Right ventricle myocardium superior (tissue), 1 donor: ENCODE measurements at places on chromosomes 4 and X.
A peak's percentile ranks its signal among the peaks of the same experiment; 100 is the strongest.

DNA sequence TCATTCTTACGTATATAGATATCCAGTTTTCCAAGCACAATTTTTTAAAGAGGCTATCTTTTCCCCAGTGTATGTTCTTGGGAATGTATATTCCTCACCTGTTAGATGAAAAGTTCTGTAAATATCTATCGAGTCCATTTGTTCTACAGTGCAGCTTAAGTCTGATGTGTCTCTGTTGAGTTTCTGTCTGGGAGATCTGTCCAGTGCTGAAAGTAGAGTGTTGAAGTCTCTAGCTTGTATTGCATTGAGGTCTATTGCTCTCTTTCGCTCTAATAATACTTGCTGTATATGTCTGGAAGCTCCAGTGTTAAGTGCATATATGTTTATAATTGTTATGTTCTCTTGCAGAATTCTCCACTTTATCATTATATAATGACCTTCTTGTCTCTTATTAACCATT is 373.1 kb downstream of the PPARGC1A start:
- DNase-seq = no peak

- peak; percentile 88 for DNase-seq
Observed at GRCh38 chr4:37977471-37978247, 17.5 kb downstream of the PTTG2 start.

DNA sequence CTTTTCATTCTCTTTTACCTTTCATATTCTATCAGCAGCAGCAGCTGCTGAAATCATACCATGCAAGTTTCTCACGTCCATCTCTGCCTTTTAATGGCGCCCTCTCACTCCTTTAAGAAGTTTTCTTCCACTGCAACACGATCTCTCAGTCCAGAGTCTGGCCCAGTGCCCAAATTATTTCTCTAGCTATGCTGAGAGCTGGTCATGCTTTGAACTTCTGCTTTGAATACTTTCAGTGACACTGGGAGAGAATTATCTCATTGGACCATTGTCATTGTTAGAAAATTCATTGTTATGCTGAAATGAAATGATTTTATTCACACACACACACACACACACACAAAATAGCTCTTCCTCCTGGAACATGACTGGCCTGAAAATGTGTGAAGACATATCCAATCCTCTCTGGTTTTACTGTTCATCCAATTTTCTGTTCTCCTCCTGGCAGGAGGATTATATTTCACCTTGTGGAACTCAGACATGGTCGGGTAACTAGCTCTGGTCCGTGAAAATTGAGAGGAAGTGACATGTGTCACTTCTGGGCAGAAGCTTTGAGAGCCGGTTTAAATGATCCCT is 1.3 kb upstream of the PDHA1 start:
- DNase-seq = no peak

GRCh38 chr4:75630174-75630936 is at the start of gene CDKL2:
TSS of gene CDKL2 (minus strand) at chr4:75630528. CDS start at chr4:75625988, 4,540 bp downstream.
- DNase-seq = peak; percentile 92

DNA sequence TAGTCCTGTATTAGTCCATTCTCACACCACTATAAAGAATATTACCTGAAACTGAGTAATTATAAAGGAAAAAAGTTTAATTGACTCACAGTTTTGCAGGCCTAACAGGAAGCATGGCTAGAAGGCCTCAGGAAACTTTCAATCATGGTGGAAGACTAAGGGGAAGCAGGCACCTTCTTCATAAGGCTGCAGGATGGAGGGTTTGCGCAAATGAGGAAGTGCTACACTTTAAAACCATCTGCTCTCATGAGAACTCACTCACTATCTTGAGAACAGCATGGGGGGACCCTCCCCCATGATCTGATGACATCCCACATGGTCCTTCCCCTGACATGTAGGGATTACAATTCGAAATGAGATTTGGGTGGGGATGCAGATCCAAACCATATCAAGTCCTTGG is 12.1 kb upstream of the MAGEA11 start:
- DNase-seq = no peak

DNA sequence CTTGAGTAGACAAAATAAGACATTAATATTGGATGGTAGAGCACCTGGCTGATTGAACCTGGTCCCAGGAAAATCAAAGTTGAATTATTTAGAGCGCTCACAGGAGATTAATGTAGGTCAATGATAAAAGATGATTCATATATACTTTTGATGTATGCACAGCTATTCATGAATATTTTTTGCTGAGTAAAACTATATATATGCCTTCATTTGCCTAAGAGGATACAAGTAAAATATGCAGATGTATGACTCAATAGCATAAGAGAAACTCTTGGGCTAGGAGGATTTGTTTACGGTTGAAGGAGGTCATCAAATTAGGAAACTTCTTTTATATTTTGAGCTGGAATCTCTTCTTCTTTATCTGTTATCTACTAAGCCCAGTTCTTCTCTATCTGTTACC is 202.7 kb upstream of the HS3ST1 start:
- no peak for DNase-seq

GRCh38 chr4:123659730-123660129 is 263.1 kb downstream of the SPRY1 start:
- DNase-seq = no peak

- DNase-seq = no peak
Observed at GRCh38 chr4:150828159-150828558, 186.9 kb downstream of the LRBA start.
